ENCODE measurements at places on chromosomes 4 and X.

GRCh38 chr4:3715855-3716630, 50.1 kb upstream of the ADRA2C start:
- no peak for DNase-seq

- no peak for DNase-seq
Observed at GRCh38 chrX:101360390-101360789, 11.8 kb upstream of the TIMM8A start.

GRCh38 chr4:65383589-65384305, 286.5 kb downstream of the EPHA5 start:
- DNase-seq, result no peak

GRCh38 chr4:24743927-24744326, 51.4 kb upstream of the SOD3 start:
- no peak for DNase-seq
